ENCODE measurements at places on chromosomes 11 and 22.

DNA sequence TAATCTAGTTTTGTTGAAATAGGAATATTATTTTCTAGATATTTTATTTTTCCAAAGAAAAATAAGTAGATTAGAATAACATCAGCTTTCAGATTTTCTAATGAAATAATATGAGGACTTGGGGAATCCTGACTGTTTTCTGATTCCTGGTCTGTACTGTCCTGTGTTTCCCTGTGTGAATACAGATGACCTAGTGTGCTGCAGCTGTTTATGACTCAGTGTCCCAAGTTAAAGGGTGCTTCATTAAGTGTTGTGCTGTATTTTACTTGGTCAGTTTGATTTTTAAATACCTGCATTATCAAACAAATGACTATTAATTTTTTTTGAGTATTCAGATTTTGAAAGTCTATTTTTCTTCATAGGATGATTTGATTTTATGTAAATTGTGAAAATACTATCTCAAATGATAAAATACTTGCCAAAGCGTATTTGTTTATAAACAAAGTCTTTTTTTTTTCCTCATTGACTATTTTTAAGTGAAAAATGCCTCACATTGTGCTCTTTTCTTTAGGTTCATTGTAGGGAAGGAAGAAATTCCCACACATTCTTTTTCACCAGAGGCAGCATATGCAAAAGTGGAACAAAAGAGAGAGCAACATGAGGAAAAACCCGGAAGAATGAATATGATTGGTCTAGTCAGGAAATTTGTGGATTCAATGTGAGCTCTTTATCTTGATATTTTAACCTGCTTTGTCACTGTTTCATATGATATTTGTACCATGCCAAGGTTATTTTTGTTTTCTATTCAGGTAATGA is 264.2 kb downstream of the TMEM135 start:
- no peak for DNase-seq

DNA sequence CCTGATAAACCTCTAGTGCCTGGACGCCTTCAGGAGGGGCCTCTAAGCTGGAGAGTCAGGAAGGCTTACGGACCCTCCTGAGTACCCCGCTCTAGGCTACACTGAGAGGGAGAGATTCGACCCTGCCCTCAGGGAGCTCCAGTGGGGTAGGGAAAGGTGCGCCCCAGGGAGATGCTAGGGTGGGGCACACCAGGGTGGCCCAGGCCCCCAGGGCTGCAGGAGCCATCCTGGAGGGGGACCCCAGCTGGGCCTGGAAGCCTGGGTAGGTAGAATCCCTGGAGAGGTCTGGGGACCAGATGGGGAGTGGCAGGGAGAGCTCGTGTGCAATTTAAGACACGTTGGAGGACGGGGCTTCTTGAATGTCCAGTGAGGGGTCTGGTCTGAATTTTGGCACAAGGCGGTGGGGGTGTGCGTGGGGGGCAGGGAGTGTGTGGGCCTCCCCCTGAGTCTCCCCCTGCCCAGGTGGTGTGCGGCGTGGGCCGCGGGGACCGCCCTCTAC is 4.7 kb downstream of the CARNS1 start:
- DNase-seq, result no peak

DNA sequence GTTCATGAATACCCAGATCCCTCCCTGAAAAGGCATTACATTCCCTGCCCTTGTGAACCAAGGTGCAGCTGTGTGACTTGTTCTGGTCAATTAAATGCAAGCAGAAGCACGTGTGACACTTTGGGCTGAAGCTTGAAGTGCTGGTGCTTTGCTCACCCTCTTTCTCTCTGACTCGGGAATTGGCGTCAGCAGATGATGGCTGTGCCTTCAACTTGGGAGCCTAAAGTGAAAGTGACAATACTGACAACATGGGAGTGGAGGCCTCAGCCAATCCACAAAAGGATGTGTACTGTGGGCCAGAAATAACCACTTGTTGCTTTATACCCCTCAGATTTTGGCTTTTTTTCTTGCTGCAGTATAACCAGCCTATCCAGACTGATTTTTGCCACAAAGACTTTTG is 148.3 kb upstream of the THY1 start:
- no peak for DNase-seq

DNA sequence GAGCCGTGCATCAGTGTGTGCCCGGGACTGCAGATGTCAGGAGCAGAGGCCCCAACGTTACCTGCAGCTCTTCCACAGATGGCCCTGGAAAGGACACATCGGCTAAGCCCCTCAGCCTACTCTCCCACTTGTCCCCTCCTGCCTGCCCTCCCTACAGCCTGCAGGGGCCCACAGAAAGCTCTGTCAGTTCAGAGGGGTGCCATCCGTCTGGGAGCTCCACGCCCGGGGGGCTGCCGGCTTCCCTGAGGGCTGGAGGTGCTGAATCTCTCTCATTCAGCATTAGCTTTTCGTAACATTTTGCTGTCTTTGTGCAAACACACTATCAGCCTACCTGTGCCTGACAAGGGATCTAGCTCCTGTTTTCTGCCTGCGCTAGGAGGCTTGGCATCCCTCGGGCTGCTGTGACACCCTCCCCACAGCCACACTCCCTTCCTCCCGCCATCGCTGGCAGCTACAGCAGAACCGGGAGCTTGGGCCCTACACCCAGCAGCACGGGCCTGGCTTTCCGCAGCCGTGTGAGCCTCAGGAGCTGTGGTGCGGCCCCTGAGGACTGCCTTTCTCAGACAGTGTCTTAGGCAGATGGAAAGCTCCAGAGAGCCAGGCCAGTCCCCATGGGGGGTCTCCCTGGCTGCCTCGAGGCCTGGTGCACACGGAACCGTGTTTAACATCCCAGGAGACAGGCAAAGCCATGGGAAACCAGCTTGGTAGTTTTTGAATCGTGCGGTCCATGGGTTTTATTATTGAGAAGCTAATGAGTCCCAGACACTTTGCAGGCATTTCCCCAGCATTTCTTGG is 198.3 kb upstream of the B3GAT1 start:
- DNase-seq, result no peak

GRCh38 chr22:40898850-40899357 is 37.0 kb upstream of the DNAJB7 start:
- DNase-seq, result peak; percentile 63

DNA sequence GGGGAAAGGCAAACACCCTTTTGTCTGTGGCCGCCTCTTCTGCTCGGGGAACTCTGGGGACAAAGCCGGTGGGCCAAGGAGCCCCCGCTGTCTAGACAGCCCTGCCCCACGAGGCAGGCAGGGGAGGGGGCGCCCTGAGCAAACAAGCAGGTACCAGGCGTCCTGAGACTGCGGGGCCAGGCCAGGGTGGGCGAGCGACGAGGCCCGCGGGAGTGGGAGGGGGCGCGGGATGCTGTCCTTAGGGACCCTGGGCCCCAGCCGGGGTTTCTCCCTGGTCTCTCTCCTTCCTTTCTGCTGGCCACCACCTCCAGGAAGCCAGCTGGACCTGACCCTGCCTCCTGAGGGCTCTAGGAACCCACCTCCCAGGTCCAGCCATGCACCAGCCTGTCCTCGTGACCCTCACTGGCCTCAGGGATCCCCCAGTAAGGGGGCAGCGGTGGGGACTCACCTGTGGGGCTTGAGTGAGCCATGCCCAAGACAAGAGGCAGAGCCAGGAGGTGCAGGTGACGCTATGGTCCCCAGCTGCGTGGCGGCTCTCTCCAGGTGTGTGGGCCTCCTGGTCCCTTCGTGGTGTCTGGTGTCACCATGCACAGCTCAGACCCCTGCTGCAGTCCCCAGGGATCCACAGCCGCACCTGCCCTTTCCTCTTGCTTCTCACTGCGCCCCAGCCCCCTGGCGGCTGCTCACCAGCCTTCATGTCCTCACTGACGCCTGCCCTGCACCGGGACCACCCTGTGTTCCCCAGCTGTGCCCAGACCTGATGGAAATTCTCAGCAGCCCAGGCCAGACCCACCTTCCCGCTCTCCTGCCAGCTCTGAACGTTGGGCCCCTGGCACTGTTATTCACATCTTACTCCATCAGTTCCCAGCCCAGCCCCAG is 26.5 kb upstream of the MUC5AC start:
- no peak for DNase-seq

GRCh38 chr11:126466236-126467045 is 111.0 kb downstream of the ST3GAL4 start:
- DNase-seq, result no peak

DNA sequence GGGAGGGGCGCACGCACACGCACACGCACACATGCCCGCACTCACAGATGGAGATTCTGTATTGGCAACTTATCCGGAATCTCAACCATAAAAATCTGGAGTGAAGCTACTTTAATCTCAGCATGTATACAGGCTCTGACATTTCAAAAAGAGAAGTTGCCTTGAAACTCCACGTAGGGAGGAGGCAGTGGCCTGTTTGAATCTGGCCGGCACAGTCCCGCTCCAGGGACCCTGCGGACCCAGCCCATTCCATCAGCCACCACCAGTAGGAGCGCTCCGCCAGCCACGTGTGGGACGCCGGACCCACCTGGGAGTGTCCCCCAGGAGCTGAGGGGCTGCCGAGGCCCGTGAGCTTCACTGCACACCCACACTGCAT is 1.9 kb upstream of the SYT8 start:
- DNase-seq, result no peak

- DNase-seq, result no peak
Measured at GRCh38 chr11:99803501-99803900, 782.8 kb downstream of the CNTN5 start.

DNA sequence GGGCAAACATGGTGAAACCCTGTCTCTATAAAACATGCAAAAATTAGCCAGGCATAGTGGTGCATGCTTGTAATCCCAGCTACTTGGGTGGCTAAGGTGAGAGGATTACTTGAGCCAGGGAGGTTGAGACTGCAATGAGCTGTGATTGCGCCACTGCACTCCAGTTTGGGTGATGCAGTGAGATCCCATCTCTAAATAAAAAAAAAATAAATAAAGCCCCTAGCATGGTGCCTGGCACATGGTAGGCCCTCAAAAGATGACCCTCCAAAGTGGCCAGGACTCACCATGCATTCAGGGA is 74.6 kb downstream of the PTPRJ start:
- no peak for DNase-seq

GRCh38 chr11:124643605-124644425 is 21.2 kb downstream of the TBRG1 start:
- no peak for DNase-seq

- DNase-seq, result no peak
Measured at GRCh38 chr11:69644071-69644961, 3.4 kb downstream of the CCND1 start.

DNA sequence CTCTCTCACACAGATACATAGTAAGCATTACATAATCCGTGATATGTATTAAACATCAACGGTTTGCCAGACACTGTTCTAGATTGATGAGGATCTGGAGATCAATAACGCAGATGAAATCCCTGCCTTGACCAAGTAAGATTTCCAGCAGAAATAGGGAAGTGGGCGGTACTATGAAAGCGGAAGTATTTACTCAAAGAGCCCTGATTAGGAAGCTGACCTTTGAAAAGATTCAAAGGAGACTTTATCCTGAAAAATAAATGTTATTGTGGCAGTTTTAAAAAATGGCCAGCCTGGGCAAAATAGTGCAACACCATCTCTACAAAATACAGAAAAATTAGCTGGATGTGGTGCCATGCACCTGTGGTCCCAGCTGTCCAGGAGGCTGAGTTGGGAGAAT is 26.8 kb downstream of the GAB2 start:
- no peak for DNase-seq
